ENCODE measurements at places on chromosomes 16 and 17.

DNA sequence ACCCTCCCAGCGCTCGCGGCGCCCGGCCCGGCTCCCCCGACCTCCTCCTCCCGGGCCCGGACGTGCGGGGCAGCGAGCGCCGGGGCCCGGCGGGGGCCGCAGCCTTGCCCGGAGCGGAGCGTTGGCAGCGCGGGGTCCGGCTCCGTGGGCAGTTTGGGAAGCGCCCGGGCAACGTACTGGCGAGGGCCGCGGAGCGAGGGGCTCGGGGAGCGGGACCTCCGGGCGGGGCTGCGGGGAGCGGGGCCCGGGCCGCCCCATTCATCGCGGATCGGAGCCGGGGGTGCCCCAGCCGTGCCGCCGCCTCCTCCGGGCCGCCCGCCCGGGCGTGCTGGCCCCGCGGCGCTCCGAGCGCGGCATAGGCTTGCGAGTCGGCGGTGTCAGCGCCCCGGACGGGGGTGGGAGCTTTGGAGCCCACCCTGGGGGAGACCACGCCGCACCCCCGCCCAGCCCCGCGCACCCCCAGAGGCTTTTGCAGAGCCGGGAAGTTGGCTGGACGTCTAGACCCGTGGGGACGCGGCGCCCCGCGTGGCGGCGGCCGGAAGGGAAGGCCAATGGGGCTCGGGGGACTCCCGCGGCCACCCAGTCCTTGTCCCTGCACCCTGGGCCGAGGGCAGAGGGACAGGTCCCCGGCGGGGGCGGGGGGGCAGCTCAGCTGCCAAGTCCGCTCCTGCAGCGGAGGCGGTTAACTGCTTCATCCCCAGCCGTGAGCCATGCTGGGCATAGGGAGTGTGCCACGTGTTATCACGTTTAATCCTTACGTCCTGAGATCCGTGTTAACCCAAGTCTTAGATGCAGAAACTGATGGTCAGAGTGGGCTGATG, 852 bp downstream of the ZNF469 start:
- no peak for DNase-seq

DNA sequence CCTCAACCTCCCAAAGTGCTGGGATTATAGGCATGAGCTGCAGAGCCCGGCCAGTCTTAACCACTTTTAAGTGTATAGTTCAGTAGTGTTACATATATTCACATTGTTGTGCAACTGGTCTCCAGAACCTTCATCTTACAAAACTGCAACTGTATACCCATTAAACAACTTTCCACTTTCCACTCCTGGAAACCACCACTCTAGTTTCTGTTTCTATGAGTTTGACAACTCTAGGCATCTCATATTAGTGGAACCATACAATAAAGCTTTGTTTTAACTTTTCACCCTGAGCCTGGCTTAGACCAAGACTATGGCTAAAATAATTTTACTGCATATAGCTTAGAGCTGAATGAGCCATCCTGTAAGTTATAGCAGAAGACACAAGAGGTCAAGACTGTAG, 108.0 kb upstream of the GOT2 start:
- no peak for DNase-seq

GRCh38 chr16:3164121-3164991, 23.6 kb upstream of the OR1F1 start:
- DNase-seq: no peak

GRCh38 chr17:63798572-63799106, 24.7 kb downstream of the DDX42 start:
- DNase-seq: no peak

DNA sequence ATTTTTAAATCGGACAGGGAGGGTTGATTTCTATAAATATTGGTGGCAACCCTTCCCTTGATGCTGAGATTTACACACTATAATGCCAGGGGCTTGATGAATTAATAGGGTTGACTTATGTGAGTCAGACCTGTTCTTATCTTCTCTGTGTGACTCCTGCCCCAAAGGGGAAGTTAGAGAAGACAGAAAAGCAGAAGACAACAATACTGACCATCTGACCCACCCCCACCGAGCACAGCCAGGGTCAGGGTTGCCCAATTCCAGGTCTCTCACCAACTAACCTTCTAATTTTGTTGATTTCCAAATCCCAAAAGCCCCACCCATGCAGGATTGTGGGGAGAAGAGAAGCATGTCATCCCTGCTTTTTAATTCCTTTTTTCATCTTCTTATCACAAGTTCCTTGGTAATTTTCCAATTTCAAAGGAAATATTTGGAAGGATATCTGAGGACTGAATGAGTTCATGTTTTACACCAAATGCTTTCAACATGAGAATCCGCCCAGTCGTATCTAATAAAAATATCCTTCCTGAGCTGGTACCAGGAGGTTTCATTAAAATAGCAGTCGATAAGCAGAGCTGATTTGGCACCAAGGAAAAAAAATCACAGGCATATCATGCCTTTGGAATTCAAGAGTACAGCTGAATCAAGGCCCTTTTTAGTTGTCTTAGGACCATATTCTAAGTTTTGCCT, 603.4 kb upstream of the CDH11 start:
- DNase-seq: no peak
